ENCODE measurements at places on chromosomes 12 and 14.

DNA sequence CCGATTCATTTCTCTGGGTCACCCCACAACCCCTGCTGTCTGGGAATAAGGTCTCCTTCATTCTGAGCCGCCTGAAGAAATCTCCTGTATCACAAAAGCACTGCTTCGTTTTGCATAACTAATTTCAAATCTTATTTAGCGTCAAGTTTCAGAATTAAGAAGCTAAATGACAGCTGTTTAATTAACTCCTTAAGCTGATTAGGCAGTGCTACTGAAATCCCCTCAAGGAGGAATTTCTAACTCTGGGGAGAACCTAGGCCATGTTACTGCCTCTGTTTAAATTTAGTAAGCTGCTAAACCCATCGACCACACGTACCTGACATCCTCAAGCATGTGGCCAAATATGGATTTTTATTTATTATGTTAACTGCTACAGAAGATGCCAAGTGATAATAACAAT lies 373.6 kb downstream of the GLT1D1 start:
- no peak for DNase-seq

GRCh38 chr12:530308-530707 lies 70.6 kb downstream of the B4GALNT3 start:
- peak; percentile 95 for DNase-seq

DNA sequence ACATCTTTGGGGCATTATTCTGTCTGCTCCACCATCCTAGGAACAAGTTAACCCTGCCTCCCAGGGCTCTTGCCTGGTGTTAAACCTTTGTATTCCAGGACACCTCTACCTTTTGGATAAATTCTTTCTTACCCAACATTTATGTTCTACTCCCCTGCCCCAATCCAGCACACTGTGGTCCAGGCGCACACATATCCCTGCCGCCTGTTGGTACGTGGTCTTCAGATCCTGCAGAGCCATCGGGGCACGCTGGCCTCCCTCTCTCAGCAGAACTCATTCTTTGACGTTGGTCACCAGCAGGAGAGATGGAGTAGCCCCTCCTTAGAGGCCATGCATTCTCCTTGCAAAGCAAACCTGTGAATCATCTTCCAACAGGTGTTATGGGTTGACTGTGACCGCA lies 5.1 kb upstream of the TMEM179 start:
- DNase-seq: no peak

DNA sequence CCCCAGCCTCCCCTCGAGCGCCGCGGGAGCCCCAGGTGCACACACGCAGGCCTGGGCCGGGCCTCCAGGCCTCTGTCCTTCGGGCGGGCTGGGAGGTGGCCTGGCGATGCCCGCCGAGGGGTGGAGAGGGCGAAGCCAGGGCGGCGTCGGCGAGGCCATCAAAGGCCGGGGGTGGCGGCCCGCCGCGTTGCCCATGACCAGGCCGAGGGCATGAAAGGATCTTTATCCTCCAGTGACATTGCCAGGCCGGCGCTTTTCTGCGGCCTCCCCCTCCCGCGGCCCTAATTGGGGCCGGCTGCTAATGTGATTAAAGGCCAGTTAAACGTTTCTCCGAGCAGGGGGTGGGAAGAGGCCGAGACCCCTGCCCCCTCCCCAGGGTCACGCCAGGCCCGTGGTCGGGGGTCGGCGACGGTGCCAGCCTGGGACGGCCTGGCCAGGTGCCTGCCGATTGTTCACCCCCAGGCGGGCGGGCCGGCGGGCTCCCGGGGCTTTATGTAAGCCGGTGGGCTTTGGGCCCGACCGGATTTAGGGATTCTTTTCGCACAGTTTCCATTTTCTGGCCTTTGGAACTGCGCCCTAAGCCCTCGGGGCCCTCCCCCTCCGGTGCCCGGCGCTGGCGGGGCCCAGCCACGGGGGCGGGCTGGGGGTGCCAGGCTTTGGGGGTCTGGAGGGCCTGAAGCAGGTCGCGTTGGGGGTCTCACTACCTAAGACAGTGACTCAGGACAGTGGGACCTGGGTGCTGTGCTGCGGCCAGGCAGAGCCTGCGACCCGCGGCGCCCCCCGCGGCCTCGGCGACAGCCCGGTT lies 103.2 kb upstream of the DIO3 start:
- no peak for DNase-seq

DNA sequence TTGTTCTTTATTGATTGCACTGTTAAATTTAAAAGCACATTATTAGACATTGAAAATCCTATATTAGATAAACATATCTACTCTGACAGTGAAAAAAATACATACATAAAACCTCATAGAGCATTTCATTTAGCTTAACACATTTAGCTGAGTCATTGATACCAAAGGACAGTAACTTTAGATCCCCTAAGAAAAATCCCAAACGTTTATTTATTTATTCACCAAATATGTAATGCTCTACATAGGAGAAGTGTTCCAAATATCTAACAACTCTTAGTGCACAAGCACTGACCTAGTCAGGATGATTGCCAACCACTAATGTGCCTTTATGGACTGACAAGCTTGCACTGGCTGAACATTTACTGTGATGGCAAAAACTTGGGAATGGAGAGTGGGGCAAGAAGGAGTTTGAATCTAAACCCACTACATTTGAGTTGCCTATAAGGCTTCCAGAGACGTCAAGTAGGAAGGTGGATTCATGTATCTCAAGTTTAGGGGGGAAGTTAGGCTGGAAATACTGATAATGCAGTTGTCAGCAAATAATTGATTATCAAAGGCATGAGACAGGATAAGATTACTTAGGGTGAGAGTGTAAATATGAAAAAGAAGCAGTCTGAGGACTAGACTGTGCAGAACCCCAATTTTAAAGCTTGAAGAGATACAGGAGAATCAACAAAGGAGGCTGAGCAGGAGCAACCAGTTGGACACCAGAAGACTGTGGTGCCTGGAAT lies 156.4 kb downstream of the PLCZ1 start:
- DNase-seq: no peak

GRCh38 chr12:117148642-117149041 lies 41.6 kb downstream of the FBXO21 start:
- no peak for DNase-seq

DNA sequence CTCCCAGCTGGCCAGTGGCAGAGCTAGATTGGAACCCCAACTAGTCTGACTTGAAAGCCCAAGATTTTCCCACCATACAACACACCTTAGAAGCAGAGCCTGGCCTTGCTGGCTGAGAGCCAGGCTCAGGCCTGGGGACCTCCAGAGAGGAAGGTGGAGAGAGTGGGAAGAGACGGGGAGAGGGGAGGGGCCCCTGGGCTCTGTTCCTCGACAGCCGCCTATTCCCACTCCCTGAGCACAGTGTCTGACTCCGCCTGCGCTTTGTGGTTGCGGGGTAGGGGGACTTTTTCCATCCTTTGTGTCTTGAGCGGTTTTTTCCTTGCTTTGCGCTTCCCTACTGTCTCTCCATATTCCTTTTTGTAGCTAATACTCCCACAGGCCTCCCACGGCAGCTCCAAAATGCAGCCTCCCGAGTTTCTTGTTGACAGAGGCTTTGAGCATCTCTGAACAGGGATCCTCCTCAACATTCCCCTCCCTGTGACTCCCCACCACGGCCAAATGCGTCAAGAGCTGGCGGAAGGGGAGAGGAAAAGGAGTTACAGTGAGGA lies 4.0 kb upstream of the KCNH3 start:
- DNase-seq: no peak

- no peak for DNase-seq
Measured at GRCh38 chr12:124779161-124780141, 84.2 kb downstream of the SCARB1 start.

DNA sequence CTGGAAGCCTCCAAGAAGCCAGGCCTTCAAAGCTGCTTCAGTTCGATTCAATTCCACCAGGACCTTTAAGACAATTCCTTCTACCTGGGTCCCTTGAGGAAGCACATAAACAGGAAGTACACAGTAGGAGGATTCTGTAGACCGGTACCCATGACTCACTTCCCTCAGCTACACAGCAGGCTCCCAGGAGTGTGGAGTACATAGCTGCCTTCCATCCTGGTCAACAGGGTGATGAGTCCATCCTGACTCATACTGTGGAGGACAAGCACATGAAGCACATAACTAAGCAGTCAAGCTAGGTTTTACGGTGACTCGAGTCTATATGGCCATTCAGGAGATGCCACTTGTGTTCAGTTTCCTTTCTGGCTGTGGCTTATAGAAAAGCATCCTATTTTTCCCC lies 197.6 kb upstream of the RBM19 start:
- DNase-seq: peak; percentile 39

- DNase-seq: no peak
Measured at GRCh38 chr12:101648195-101648594, 49.2 kb upstream of the CHPT1 start.

GRCh38 chr12:96136161-96136560 lies 58.0 kb upstream of the ELK3 start:
- no peak for DNase-seq

DNA sequence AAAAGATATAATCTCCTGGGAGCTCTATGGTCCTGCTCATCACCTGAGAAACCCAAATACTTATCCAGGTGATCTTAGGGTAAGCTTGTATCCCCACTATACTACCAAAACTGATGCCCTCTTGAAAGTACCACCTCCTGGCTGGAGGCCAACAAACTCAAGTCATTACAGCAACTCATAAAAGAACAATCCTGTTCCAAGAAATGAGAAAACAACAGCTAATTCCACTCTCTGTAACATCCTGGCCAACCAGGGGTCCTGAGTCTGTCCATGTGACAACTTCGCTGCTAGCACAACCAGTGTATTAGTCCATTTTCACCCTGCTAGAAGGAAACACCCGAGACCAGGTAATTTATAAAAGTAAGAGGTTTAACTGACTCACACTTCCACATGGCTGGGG lies 190.0 kb upstream of the BMP4 start:
- no peak for DNase-seq

- no peak for DNase-seq
Measured at GRCh38 chr12:5718680-5719079, 226.4 kb downstream of the ANO2 start.

DNA sequence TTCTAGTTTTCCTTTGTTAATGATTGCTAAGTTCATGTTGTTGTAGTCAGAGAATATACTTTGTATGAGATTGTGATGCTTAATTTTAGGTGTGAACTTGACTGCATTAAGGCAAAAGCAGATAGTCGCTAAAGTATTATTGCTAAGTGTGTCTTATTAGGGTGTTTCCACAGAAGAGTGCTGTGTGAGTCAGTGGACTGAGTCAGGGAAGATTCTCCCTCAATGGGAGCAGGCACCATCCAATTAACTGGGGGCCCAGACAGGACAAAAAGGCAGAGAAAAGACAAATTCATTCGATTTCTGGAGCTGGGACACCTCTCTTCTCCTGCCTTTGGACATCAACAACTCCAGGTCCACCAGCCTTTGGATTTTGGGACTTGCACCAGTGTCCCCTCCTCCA lies 48.5 kb downstream of the BAZ1A start:
- DNase-seq: no peak

DNA sequence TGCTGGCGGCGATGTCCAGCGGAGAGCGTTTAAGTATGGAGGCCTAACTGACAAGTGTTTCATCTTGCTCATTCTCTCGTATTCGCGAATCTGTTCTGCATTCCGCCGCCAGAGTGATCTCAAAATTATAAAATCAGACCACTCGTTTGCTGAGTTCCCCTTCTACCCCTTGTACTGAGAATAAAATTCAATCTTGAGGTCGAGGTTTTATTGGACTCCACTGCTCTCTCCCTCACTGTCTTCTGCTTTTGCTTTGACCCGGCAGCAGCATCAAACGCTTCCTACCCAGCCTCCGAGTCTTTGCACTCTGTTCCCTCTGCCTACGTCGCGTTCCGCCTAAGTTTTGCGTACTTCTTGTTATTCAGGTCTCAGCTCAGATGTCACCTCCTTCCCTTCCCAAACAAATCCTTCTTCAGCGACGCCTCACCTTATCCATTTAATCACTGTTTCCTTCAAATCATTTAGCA lies 462 bp downstream of the KNTC1 start:
- no peak for DNase-seq

GRCh38 chr12:12216349-12217017 lies 50.4 kb downstream of the LRP6 start:
- DNase-seq: no peak

DNA sequence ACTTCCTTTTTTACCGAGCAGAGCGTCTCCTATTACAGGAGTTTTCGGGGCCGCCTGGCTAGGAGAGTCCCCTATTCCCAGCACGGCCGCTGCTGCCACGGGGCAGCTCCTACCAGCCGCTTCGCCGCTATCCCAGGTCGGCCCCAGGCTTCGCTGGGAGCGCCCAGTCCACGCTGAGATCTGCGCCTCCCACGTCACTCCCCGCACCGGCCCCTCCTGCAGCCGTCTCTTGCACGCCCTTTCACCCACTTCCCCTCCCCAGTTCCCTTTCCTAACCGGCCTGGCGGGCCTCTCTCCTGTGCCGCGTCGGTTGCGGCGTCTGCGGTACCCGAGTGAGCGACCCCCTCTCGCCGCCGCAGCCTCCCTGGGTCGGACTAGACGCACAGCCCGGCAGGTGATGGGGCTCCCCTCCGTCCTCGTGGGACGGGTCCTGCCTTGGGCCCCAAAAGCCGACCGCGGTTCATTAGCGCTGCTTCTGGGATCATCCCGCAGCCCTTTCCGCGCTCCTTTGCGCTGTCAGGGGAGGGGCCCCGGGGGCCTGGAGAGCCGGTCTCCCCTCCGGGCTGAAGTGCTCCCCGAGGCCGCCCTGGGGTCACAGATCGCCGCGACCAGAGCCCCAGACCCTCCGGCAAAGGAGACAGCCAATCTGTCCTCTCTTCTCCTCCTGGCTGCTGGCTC lies 1318.4 kb downstream of the TMEM121 start:
- no peak for DNase-seq

DNA sequence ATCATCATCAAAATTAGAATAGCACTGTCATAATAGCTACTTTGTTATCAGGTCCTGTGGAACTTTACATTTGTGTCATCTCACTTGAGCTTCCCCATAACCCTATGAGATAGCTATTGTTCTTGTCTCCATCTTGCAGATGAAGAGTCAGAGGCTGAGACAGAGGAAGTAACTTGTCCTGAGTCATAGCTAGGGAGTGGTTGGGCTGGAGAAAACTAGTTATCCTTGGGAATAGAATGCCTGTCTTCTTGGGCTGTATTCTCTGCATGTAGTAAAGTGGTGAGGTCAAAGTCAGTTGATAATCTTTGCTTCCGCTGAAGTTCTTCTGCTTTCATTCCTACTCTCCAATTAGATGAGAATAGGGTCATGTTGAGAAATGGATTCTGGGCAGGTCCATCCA lies 117.0 kb downstream of the SMOC1 start:
- DNase-seq: peak; percentile 84

DNA sequence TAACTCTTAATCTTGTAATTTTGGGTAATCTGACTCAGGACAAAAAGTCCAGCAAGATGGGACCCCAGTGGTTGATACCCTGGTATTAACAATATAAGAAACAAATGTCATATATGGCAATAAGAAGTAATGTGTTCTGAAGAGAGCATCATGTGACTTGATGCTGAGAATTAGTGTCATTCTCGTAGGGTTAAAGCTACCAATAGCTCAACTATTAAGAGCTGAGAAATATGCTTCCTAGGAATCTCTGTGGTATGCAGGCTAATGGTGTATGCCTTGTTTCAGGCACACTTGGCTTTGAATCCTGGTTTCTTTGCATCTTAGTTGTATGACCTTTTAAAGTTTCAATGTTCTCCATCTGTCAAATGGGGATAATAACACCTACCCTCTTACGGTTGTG lies 9.1 kb downstream of the MYRFL start:
- no peak for DNase-seq

GRCh38 chr12:49539406-49540228 lies 787 bp downstream of the KCNH3 start:
- DNase-seq: no peak
